Activated CD8-positive, alpha-beta memory T cell treated with anti-CD3 and anti-CD28 coated beads for 4 hours (primary cell): ENCODE measurements at places on chromosomes 16 and 17.

DNA sequence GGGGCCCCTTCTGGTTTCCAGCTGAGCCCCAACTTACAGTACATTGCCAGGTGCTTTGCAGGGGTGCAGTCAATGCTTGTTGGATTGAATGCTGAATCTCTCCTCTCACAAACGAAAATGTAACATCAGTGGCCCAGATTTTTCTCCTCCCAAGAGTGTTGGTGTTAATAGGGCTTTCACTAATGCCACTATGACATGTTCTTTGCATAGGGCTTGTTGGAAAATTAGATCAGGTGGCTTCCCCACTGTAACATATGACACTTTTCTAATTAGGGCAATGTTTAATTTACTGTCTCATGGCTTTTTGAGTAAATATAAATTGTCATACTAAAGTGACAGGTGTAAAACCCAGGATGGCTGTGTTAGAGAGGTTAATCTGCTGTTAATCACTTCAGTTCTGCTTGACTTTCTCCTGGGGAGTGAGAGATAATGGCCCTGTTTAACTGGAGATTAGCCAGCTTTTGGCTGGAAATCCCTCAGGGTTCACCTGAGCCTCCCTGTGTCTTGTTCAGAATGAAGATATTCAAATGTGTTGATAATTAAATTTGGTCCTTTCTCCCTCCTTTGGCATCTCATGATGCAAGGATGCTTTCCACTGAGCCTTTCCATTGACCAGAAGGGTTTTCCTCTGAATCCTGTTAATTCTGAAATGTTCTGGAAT lies 502.3 kb downstream of the RBFOX1 start:
- DNase-seq: no peak

DNA sequence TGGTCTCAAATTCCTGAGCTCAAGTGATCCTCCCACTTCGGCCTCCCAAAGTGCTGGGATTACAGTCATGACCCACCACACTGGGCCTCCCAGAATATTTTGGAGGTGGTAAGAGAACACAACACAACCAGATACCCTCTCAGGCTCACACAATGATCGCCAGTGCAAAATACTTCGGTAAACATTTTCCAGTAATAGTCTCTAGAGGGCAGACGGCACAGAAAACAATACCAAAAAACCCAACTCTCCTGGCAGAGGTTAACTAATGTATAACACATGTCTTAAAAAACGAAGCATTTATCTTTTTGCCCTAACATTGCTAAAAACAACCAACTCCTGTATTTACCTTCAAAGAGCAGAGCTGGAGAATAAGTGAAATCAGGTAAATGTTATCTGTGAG lies 10.5 kb downstream of the NUFIP2 start:
- DNase-seq: no peak

DNA sequence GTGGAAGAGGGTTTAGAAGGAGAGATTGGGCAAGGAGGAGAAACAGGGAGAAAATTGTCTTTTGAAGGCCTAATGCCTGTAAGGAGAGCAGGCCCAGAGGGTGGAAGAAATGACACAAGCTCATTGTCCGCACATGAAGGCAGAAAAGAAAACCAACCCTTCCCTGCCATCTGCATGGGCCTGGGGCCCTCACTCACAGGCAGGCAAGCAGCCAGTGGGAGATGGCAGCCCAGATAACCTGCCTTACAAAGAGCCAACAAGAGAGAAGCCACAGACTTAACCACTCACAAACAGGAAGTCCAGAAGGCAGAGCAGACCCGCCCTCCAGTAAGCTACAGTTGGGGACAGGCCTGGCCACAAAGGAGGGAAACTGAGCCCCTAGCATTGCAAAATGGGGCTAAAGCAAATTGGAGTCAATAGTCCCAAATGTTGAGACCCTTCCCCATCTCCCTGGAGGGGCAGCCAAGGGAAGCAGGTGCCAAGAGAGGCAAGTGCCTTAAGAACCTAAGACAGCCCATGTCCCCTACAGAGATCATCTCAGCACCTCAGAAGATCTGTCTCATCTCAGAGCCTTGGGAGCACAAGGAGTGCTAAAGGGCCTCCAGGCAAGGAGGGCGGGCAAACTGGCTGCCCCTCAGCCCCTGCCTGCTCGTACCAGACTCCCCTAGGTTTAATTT lies 7.3 kb upstream of the TSPOAP1 start:
- no peak for DNase-seq

DNA sequence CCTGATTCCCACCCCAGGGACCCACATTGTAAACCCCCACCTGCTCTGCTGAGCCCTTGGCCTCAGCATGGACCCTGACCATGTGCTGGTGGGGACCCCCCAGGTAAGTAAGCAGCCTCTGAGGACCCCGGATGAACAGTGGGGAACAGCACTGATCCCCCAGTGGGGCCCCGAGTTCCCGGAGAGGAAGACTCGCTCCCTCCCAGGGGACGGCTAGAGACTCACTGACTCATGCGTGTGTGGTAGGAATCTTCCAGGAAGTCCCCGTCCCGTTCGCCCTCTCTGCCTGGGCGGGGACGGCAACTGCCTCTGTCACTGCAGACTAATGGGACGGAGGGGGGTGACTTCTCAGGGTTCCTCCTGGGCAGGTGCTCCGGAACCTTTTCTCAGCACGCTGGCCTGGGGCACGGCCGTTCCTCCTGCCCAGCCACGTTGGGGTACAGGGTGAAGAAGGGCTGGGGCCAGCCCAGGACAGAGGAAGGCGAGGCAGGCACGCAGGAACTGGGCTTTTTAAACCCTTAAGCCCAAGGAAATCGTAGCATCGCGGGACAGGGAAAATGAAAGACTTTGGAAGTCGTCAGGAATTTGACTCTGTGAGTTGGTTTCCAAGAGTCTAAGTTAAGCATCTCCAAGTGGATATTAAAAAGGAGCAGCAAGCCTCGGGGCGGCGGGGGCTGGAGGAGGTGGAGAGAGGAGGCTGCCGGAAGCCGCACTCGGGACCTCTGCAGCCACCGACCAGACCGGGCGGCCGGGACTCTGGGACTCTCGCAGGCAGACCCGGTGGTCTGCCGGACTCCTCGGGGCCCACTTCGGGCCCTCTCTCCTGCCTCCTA lies 178.7 kb downstream of the SEC14L1 start:
- no peak for DNase-seq

DNA sequence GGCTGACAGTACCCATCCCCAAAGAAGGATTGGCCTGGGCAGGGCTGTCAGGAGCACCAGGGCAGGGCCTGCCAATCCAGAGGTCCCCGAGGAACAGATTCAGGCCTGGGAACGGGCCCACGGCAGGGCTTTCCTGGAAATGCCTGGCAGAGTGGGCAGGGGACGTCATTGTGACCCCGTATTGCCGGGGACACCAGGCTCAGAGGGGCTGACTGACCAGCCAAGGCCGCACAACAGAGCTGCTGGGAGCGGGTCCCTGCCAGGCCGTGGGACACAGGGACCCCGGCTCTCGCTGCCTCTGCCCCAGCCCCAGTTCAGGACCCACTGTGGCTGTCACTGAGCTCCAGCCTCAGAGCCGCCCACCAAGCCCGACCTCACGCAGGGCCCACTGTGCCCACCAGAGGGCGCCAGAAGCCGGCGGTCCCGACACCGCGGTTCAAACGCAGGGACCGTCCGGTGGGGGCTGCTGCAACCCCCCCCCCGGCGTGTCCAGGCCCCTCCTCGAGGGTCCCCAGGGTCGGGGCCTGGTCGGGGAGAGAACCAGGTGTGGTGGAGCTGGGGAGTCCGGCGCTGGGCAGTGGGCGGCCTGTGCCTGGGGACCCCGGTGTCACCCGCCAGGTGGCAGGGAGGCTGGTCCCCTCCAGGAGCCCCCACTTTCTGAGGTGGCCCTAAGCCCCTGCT lies 15.2 kb upstream of the SSTR5 start:
- DNase-seq: peak; percentile 41

DNA sequence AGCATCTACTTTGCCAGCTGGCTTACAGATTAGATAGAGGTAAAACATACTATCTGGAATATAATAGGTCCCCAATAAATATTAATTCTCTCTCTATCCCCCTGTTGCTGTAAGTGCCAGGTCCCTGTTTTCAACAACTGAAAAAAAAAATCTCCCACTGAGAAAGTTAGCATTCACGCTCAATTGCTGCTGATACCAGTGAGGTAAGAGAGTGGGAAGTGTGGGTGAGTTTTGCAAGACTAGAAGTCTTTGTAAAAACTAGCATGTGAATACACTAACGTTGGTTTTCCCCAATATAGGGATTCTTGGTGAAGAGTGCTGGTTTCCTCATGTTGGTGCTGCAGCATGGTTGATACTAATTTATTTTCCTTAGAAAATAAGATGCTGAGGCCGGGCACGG lies 11.7 kb upstream of the TAOK1 start:
- DNase-seq: no peak
